AML-193 (cell line): ENCODE measurements at places on chromosomes 7 and 10.

- no peak for DNase-seq
Observed at GRCh38 chr7:137981175-137981574, 20.7 kb downstream of the CREB3L2 start.

GRCh38 chr10:2949948-2950354, 117.4 kb upstream of the PFKP start:
- no peak for DNase-seq

DNA sequence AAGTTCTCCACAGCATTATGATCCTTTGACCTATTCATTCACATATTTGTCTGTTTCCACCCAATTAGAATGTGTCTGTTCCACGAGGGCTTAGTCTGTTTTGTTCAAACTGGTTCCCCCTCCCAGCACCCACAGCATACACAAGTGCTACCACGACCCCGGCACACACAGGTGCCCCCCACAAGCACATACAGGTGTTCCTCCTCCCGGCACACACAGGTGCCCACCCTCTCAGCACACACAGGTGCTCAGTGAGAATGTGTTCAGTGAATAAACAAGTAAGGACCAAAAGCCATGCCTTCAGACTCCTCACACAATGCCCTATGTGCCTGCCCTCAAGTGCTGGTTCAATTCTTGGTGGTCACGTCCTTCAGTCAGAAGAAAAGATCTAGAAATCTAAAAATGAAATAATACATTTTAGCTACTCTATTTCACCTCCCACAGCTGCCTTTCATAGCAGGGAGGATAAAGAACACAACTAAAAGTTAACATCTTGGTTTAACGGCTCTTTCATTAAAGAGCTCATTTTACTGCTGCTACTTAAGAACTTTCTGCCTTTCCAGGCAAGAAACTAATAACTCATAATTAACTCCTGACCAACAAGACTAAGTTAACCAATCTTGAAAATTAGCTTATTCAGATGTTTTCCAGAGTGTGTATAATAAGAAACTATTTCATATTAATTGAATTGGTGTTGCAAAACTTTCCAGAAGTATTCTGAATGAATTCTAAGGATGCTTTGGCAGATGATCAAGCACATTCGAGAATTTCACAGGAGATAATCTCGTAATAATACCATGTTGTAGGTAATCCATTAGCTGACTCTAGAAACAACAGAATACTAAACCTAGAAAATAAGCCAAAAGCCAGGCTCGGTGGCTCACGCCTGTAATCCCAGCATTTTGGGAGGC, 2.3 kb downstream of the DNMBP start:
- no peak for DNase-seq

DNA sequence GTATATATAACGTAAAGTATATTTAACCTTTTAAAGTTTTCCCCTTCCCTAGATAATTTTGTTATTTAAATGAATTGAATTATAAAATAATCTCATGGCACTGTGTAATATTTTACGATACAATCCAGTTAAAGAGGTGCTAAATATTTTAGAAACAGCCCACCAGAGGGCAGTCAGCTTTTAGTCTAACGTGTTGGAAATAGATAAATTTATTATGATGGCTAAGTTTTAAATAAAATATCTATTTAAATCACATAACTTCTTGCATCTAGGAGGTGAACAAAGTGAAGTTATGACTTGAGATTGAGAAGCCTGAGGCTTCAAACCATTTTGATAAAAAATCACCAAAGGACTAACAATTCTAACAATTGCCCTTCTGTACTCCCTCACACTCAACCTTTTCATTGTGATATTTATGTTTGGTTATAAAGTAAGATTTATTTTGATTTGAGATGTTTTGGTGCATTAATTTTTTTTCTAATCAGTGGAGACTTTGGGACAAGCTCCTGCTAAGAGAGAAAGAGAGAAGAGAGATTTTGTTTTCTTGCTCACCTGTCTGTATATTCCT, 171.5 kb upstream of the SP4 start:
- peak; percentile 27 for DNase-seq

- no peak for DNase-seq
Observed at GRCh38 chr7:150950496-150951180, 27.5 kb downstream of the KCNH2 start.

DNA sequence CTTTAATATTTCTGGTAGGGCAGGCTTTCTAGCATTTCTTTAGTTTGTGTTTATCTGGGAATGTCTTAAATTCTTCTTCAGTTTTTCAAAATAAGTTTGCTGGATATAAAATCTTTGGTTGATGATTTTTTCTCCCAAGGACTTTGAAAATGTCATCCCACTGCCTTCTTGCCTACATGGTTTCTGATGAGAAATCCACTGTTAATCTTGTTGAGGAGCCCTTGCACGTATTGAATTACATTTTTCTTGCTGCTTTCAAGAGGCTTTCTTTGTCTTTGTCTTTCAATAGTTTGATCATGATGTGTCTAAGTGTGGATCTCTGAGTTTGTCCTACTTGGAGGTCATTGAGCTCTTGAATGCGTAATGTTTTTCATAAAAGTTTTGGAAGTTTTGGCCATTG, 66.0 kb downstream of the CASD1 start:
- no peak for DNase-seq

GRCh38 chr7:29565634-29565981, 2.0 kb downstream of the PRR15 start:
- no peak for DNase-seq

GRCh38 chr7:102992938-102993717, 80.3 kb downstream of the LRRC17 start:
- DNase-seq = peak; percentile 21

DNA sequence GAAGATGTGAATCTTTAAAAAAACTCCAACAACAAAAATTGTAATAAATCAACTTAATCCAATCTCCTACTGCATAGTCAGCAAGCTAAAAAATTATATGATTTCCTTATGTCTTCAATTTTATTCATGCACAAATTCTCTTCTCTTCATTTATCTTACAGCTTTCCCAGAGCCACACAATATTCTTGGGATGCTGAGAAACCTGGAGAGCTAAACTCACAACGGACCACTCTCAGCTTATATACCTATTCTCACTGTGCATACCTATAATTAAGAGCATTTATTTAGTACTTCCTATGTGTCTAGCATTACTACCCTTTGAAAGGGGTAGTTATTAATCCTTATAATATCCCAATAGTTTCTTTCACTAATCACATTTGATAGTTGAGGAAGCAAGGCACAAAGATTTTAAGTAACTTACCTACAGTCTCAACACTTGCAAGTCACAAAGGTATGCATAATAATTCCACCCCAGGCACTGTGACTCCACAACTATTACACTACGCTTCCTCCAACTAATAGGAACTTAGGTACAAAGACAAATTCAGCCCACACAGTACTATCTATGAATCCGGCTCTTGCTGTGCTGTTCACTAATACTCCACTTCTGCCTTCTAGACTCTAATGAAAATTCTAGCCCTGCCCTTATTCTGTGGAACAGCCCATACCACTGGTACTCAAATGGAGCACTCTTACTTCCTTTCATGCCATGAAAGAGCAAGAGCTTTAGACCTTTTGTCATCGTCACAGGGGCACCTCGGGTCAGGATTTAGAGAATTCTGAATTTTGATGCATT, 5.1 kb downstream of the CCDC71L start:
- DNase-seq = no peak
